SK-MEL-5 (cell line): ENCODE measurements at places on chromosomes 12 and 14.

DNA sequence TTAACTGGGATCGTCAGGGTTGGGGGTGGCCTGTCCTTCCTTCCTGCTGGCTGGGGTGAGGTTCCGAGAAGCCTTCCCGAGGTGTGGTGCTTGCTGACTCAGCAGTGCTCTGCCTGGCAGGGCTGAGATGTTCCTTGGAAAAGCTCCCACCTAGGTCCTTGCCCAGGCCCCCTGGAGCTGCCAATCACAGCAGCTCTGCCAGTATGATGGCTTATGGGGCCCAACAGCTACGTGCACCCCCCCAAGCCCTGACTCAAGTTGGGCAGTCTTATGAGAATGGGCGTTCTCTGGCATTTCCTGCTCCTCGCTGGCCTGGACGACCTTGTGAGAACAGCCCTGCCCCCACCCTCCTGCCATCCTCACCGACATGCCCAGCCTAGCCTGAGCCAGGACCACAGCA is 292.2 kb upstream of the CRY1 start:
- DNase-seq, result no peak

GRCh38 chr12:67807814-67808213 is 159.3 kb downstream of the DYRK2 start:
- no peak for DNase-seq

DNA sequence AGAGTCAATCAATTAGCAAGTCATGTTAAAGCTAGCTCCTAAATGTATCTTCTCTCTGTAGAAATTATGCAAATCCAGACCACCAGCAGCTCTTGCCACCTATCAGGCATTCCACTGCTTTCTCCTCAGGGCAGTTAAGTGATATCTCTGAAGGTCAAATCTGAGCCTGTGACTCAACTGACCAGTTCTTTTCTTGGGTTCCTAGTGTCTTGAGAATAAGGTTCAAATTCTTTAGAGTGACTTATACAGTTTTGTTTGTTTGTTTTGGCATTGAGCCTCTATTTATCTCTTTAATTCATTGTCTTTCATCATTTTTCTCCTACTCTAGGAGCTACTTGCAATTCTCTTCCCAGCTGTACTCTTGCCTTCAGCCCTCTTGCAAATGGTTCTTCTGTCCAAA is 2.5 kb upstream of the LRIG3 start:
- DNase-seq, result no peak

DNA sequence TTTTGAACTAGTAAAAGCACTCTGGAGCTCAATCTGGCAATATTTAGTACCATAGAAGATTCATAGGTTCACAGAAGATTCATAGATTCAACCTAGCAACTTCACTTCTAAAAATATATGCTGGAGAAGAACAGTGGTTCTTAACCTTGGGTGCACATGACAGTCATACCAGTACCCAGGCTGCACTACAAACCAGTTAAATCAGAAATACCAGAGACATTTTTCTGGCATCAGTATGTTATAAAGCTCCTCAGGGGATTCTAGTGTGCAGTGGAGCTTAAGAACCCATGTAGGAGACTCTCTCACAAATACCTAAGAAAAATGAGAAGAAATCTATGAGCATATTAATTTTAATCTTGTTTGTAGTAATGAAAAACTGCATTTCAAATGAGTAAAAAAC is 46.6 kb downstream of the CNTN1 start:
- DNase-seq, result peak; percentile 88

- DNase-seq, result peak; percentile 42
These were observed 1.4 kb downstream of the PLXNC1 start for GRCh38 chr12:94149781-94150239.

- no peak for DNase-seq
These were observed 90.1 kb downstream of the FOXN4 start for GRCh38 chr12:109218996-109219395.

DNA sequence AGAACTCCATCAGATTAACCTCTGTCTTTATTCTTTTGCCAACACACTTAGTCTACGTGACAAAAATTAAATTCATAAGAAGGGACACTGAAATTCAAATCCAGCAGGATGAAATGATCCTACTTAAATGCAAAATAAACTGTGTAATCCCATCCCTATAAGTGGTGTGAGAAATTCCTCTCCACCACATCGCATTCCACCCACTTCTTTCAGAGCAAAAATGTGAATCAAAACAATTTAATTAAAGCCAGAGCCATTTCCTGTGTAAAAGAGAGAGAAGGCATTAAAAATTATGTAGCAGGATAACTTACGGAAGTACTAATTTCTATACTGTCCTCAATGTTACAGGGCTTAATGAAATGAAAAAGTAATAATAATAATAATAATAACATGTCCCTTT is 844.3 kb downstream of the GALC start:
- DNase-seq, result no peak

- DNase-seq, result peak; percentile 65
These were observed 310.1 kb downstream of the ETNK1 start for GRCh38 chr12:22935090-22935489.

DNA sequence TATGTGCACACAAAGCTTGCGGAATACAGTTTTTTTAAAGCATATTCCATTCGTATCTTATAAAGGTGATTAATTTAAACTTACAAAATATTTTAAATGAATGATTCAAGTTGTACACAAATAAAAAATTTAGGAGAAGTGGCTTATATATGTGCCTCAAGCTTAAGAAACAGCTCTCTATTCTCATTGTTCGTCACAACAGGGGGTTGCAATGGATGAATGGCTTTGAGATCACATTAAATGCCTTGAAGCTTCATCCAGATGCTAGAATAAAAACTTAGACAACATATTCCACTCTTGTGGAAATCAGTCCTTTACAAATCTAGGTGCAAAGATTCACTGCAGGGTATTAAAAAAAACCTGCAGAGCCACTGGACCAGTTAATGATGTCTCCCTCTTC is 303.9 kb upstream of the LRFN5 start:
- DNase-seq, result no peak

DNA sequence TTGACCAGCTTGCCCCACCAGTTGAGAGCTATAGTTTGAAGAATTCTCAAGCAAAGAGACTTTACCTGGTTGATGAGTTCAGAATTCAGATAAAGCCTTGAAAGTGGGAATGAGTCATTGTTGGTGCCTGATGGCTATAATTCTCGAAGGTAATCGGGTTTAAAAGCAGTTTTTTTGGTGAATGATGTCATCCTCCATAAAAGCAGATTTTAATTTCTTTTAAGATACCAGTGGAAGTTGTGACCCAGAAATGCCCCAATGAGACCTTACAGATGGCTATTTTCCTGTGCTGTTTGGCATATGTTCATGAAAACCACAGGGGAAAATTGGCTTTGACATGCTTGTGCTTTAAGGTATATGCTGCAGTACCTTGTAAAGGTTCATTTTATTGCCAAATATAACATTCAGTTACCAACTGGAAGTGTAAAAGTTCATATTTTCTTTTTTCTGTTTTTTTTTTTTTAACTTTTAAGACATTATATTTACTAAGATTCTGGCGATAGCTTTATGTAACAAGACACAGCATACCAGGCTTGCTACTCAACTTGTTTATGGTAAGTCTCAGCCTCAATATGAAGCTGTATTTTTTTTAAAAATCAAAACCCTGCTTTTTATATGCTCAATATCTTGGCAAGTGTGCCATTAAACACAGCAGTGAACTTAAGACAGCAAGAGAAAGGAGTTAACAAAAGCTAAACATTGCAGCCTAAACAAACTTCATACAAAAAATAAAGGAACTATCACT is 119.3 kb downstream of the LMNTD1 start:
- no peak for DNase-seq

GRCh38 chr12:58915634-58916033 is 4.7 kb downstream of the LRIG3 start:
- no peak for DNase-seq

GRCh38 chr12:81564237-81564636 is 194.9 kb downstream of the PPFIA2 start:
- DNase-seq, result no peak
